Pericardium fibroblast (primary cell): ENCODE measurements at places on chromosomes 1 and 21. TPM values are rescaled to one million over a fixed set of nuclear protein-coding genes. Genes with fewer than 3 reads are reported as not detected.

The WDR64 gene
- not detected in 2 replicates for total RNA-seq

The SPRR2A gene
- not detected in 2 replicates for total RNA-seq

The B3GALT2 gene
- total RNA-seq, result 1.5 and 9.6 TPM in 2 replicates

The NPR1 gene
- total RNA-seq, result 46.2 and 84.8 TPM in 2 replicates

The FCRL6 gene
- total RNA-seq, result not detected in 2 replicates

The PALMD gene
- total RNA-seq, result 1.2 and 3.2 TPM in 2 replicates

The PADI4 gene
- total RNA-seq, result not detected in 2 replicates

The TFF1 gene
- not detected in 2 replicates for total RNA-seq

The C8A gene
- total RNA-seq, result not detected in 2 replicates

The LMO4 gene
- 41.2 and 49.0 TPM in 2 replicates for total RNA-seq

The LRRC7 gene
- not detected in 2 replicates for total RNA-seq

The ALX3 gene
- total RNA-seq, result not detected in 2 replicates

The LINGO4 gene
- not detected in 2 replicates for total RNA-seq

The SYCP1 gene
- total RNA-seq, result not detected in 2 replicates

The TMEM269 gene
- under 0.01 TPM in 1 of 2 replicates, not detected in the other for total RNA-seq

The LCE3D gene
- not detected in 2 replicates for total RNA-seq
